ENCODE measurements at places on chromosomes 6 and 20.

- no peak for DNase-seq
Measured at GRCh38 chr6:105791583-105792318, 294.4 kb upstream of the PRDM1 start.

GRCh38 chr6:93581371-93581770, 162.0 kb upstream of the EPHA7 start:
- no peak for DNase-seq

DNA sequence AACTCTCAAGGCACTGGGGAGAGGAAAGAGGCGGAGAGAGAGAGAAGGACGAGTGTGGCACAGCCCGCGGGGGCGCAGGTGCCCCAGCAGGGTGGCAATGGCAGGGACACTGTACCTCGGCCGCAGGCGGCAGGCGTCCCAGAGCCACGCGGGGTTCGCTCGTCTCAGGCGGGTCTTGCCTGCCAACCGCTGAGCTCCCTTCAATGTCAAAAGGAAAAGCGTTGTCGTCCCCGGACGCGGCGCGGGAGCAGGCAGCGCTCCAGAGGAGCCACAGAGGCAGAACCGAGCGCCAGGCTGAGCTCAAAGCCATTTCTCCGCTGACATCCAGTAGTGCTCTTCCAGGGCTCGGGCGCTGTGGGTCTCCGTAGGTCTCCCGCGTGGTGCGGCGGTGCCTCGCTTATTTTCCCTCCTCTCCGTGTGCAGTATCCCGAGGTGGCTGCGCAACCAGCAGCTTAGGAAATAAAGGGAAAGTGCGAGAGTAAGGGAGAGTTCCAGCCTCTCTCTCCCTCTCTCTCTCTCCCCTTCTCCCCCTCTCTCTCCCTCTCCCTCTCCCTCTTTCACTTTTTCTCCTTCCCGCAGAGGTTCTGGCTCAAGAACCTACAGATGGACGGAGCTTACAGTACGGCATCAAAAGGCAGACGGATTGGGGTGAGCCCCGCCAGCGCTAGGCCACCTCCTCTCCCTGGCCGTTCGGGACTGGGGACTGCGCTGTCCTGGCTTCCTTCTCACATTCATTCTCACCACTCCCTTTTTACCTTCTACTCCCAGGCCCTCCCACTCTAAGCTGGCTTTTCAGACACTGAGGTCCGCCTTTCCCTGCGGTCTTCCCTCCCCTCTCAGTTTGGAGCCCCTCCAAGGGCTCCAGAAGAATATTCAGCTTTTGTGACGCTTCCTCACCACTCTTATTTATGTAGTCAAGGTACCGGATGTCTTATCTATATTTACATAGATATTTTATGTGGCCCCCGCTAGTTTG, at the start of gene LAMA4:
LAMA4 (minus strand) TSS at position 727 of the 976 bp plus-strand sequence; CDS start at position 310, 417 bp downstream.
- DNase-seq: no peak

DNA sequence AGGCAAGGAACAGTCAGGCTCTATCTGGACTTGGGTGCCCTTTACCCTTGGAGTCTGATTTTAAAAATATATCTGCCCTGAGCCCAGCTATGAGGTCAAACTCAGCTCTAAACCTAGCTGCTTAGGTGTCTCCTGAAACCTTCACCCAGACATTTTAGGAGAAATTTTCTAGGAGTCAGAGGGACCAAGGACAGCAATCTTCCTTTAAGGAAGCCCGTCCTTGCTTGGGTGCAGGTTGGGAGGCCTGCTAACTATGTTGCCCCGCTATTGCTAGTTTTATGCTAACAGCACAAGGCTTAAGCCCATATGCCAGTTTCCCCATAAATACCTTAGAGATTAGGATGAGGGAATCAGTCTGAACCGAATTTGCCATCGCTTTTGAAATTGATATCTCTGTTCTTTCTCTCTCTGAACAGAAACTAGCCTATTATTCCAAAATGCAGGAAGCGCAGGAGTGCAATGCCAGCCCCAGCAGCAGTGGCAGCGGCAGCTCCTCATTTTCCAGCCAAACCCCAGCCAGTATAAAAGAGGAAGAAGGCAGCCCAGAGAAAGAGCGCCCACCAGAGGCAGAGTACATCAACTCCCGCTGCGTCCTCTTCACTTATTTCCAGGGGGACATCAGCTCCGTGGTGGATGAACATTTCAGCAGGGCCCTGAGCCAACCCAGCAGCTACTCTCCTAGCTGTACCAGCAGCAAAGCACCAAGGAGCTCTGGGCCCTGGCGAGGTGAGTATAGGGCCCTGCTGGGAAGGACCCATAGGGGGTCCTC, 2.6 kb downstream of the VGLL2 start:
- DNase-seq: no peak

GRCh38 chr20:43710370-43711044, 16.3 kb downstream of the GTSF1L start:
- no peak for DNase-seq

DNA sequence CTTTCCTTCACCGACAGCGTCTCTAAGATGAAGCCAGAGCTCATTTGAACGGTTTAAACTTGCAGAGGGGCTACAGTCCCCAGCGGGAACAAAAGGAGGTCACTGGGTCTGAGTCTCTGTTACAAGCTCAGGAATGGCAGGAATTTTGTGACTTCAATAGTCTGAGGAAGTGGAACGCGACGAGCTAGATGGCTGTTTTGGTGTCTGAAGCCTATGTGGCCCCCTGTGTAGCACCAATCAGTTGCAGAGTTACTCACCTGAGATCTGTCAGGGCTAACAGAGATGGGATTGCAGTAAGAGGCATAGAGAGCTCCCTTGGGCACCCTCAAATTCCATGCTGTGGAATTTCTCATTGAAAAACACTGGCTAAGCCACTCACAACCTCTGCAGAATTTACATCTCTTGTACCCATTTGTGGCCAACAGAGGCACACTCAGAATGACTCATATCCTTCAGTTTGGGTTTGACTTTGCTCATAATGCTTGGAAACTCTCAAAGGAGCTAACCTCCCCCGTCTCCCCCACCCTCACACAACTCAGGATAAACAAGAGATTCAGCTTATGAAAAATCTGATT, 7.1 kb upstream of the TCP11 start:
- DNase-seq: no peak

DNA sequence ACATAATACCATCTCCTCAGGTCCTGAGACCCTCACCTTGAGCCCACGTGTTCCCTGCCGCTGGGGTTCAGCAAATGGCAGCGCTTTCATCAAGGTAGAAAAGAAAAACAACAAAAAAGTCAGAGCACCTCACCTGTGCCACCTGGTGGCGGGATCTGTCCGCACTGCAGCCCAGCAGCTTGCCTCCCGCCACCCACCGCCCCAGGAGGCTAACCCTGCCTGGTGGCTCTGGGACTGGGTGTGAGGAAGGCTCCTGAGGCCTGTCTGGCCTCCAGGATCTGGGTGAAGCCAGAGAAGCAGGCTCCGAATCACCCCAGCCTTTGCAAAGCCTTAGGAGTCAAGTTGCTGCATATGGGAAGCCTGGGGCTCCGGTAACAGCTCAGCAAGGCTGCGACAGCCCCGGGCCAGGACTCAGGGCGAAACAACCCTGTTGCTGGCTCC, 270.8 kb downstream of the BMP7 start:
- no peak for DNase-seq

DNA sequence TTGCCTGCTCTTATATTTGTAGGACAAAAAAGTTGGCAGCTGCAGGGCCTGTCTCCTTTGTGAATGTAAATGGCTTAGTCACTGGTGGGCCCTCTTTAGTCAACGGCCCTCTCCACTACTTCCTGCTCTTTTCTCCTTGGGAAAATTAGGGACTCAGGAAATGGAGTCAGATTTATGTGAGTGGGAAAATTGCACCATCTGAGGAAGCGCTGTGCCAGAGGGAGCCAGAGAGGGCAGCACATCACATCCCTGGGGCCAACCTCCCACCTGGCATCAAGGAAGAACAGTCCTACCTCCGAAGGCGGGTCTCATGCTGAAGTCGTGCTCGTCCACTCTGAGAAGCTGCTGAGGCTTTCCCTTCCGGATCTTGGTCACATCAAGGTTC, 15.6 kb downstream of the GABRR2 start:
- DNase-seq: no peak

GRCh38 chr20:34410336-34410735, 47.3 kb downstream of the ITCH start:
- no peak for DNase-seq

- no peak for DNase-seq
Measured at GRCh38 chr20:57807401-57808263, 97.8 kb upstream of the PMEPA1 start.

DNA sequence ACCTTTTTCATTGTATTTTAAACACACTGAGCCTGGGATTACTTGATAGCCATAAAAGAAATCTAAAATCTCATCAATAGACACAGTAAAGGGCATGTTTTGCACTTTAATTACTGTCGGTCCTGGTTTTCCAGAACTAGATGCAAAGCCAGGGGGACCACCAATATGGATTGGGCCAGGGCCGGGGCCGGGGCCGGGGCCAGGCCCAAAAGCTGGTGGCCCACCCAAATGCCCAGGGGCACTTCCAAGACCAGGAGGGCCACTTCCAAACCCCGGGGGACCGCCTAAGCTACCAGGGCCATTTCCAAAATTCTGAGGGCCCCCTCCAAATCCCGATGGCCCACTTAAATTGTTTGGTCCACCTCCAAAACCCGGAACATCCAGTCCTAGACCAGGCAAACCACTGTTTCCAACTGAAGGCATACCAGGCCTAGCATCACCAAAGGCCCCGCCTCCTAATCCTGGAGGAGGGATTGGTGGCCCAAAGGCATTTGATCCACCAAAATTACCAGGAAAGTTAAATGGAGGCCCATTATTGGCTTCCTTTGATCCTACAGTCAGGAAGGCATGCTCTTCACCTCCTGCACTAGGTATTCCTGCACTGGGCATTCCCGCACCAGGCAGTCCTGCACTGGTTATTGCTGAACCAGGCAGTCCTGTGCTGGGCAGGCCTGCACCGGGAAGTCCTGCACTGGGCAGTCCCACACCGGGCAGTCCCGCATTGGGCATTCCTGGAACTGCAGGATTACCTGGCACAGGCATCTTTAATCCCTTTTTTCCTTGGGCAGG, 11.9 kb downstream of the CPNE1 start:
- DNase-seq: no peak

DNA sequence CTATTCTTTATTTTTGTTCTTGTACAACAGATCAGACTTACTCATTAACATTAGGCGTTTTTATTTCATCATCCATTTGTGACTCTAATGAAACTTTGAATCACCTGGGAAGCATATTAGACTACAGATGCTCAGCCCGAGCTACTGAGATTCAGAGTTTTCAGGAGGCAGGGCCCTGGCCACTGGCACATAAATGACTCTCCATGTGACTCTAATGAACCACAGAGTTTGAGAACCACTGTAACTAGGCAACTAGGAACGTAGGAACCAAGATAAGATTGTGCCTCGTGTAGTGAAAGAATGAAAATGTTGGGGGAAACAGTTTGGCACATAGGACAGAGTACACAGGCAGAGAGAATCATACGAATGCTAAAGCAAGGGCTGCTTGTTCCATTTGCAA, 405.9 kb upstream of the BTBD3 start:
- DNase-seq: no peak

DNA sequence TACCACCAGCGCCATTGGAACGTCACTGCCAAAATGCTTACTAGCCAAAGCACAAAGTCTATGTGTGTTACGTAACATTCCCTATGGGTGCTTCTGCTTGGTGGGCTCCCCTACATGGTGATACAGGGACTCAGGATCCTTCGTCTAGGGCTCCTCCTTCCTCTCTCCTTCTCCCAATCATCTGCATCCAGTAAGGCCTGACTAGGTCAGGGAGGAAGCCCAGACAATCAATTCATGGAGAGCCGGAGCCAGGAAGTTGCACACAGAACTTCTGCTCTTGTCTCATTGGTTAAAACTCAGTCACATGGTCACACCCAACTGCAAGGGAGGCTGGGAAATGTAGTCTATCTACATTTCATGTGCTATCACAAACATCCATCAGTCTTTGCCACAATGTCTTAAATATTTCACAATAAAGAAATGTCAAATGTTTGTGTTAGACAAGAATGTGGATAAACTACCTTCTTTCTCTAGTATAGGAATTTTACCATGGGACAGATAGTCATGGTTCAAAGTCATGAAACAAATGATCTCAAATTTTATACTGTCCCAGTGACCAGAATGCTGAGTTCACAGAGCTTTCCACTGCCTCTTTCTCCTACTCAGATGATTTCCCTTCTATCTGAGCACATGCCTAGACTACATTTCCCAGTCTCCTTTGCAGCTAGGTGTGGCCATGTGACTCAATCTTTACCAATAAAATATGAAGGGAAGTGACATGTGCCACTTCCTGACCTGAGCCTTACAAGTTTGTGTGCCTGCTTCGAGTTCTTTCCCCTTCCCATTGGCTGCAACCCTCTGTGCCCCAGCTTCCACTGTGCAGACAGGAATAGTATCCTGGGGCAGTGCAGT, 9.3 kb upstream of the KCNK15 start:
- DNase-seq: no peak

- no peak for DNase-seq
Measured at GRCh38 chr6:149852881-149853280, 11.3 kb downstream of the LRP11 start.

GRCh38 chr6:125797886-125798444, 7.2 kb downstream of the NCOA7 start:
- no peak for DNase-seq

DNA sequence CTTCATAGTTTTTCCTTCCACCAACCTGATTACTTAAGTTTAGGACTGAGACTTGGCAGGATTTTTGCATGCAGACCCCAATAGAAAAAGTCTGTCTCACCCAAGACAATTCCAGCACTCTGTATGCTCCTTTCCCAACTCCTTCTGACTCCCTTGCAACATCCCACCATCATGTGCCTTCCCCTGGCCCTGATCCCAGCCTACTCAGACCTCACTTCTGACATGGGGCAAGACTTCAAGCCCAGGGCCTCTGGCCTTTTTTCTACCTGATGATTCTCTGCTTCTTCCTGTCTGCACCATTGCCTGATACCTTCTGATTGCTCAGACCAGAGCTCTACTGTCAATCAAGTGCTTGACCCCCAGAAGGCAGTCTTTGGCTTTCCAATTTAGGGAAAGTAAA, 96.6 kb downstream of the HAO1 start:
- no peak for DNase-seq

GRCh38 chr20:3606021-3606420, 57.2 kb downstream of the GFRA4 start:
- DNase-seq: no peak

DNA sequence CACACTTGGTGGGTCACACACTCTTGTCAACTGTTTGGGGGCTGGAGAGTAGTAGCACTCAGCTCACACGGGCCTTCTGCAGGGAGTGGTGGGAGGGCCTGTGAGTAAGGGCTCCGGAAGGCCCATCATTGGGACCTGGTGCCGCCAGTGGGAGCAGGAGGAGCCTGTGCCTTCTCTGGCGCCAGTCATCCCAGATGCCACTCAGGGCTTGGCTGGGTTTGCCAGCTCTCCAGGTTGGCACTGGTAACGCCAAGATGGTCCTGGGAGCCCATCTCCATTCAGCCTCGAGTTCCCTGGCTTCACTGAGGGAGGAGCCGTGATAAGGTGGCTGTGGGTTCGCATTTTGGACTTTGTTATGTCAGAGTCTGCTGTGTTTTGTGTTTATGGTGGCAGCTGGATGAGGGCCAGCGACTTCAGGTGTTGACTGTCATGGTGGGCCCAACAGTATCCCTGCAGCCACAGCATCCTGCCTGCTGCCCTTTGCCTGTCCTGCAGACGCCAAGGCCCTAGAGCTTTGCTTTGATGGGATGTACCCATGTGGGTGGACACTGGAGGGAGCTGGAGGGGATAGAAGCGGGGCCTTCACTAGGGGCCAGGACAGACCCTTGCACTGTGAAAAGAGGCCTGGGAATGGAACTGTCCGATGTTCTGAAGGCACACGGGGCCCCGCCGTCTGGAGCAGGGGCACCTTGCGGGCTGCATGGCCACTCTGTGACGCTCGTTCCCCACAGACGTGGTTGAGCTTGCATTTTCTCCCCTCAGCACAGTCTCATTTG, 13.3 kb upstream of the DNAJC5 start:
- no peak for DNase-seq

- DNase-seq: no peak
Measured at GRCh38 chr6:100979267-100979666, 98.1 kb upstream of the ASCC3 start.

GRCh38 chr6:74447013-74447412, 751.0 kb downstream of the CD109 start:
- DNase-seq: no peak

Data from esophagus squamous epithelium (tissue), 5 donors.